ENCODE measurements at places on chromosomes 3 and 15. TPM values are rescaled to one million over a fixed set of nuclear protein-coding genes. Genes with fewer than 3 reads are reported as not detected.
A peak's percentile ranks its signal among the peaks of the same experiment; 100 is the strongest.

DNA sequence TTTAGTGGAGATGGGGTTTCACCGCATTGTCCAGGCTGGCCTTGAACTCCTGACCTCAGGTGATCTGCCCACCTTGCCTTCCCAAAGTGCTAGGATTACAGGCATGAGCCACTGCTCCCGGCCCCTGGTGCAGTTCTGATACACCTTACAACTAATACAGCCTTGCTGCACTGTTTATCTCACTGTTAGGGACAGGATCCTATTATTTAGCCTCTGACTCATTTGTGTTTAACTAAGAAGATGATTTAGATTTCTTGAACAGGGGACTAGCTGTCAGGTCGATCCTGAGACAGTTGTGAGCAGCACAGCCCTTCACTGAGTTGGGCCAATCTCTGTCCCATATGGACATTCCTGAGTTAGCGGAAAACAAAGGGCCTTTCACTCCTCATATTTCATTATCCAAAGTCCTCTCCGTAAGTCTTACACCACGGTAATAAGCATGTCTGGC lies 19.2 kb downstream of the GYG1 start:
- peaks cover 12% of the 10 kb centered on the region for H3K36me3 ChIP-seq
- no peaks in the 10 kb centered on the region for H3K27me3 ChIP-seq
- no peak overlapping the region for H3K4me3 ChIP-seq
- H3K4me1 ChIP-seq, result no peaks in the 10 kb centered on the region
- H3K27ac ChIP-seq, result no peak overlapping the region

DNA sequence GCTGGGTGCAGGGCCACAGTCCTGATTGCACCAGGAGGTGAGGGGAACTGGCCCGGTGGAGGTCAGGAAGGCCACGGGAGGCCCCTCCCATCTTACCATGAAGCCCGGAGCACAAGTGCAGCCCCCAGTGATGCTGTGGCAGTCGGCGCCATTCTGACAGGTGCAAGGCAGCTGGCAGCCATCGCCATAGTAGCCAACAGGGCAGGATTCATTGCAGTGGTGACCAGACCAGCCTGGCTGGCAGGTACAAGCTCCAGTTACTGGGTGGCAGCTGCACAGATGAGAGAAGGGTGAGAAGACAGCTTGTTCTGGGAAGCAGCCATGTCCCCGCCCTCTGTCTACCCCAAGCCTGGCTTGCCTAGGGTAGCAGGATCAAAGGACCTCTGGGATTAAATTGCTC lies 88.2 kb downstream of the RAB11A start:
- no peak for DNase-seq
- H3K27ac ChIP-seq, result no peak overlapping the region
- no peaks in the 10 kb centered on the region for H3K27me3 ChIP-seq

DNA sequence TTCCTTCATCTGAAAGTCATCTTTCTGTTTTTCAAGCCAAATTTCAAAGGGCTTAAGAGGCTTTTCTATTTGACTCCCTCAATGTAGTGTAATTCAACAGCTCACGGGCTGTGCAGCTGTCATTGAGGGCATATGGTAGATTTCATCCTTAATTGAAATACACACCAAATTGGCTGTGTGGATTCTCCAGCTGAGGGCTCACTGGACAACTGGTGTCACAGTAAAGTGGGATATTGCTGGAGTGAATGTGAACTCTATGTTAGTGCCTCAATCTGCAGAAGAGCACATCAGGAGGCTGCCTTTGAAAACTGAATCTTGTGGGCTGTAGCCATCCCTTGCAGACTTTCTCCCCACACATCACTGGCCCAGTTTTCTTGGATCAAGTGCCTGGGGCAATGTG lies 120.1 kb downstream of the GALK2 start:
- H3K4me1 ChIP-seq, result no peaks in the 10 kb centered on the region
- DNase-seq, result no peak
- H3K27ac ChIP-seq, result no peak overlapping the region
- no peaks in the 10 kb centered on the region for H3K36me3 ChIP-seq

DNA sequence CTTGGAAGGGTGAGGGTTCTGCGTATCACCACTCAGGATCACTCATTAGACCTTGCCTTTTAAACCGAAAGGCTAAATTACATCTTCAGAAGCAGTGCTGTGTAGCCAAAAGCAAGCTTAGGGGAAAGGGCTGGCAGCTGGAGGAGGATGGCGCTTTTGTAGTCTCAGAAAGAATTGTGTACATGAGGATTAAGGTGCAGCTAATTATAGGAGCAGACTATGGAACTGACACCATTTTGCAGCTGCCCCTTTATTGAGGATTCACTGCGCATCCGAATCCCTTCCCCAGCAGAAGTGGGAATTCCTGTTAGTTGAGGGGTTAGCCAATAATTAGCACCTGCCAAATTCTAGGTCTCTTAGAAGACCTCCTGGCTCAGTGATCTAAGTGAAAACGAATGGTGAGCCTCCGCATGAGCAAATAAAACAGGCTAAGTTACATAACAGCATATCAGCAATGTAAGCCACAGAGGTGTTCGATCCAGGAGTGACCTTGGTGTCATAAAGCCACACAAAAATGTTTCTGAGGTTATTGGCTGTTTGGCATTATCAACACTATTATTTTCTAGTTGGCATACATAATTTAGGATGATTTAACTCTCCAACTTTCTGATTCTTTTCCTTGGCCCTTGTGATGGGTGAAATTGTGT lies 42.6 kb upstream of the SEMA6D start:
- no peak overlapping the region for H3K4me3 ChIP-seq
- no peaks in the 10 kb centered on the region for H3K27me3 ChIP-seq
- H3K27ac ChIP-seq, result no peak overlapping the region
- H3K4me1 ChIP-seq, result no peaks in the 10 kb centered on the region

The FOXL2NB gene
- total RNA-seq, result 11.4 TPM

- no peaks in the 10 kb centered on the region for H3K4me1 ChIP-seq
- no peak overlapping the region for H3K27ac ChIP-seq
- H3K27me3 ChIP-seq, result no peaks in the 10 kb centered on the region
- DNase-seq, result no peak
- no peaks in the 10 kb centered on the region for H3K36me3 ChIP-seq
- no peak overlapping the region for H3K4me3 ChIP-seq
Measured at GRCh38 chr3:101279765-101280385, 40.5 kb downstream of the IMPG2 start.

DNA sequence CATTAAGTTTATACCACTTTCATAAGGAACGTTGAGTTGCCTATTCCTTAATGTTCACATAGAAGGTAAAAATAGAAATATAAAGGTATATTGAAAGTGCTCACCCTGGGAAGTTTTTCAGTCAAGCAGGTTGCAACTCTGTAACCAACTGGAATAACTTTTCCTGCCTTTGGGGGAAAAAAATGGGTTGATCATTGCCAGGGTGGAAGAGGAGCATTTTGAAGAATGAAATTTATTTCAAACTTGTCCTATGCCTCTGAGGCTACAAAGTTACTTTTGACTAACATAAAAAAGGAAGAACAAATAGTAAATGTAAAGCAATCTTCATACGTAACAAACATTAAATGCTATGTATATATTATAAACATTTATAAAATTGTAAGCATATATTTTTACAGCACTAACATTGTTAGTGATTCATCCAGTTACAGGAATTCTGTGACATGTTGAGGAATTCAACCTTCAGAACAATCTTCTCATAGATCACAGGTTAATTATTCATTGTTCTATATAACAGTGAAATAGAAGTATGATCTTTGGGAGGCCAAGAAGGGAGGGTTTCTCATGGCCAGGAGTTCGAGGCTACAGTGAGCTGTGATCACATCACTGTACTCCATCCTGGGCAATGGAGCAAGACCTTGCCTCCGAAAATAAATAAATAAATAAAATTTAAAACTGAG lies 13.5 kb downstream of the EFHB start:
- H3K27ac ChIP-seq, result no peak overlapping the region
- H3K4me3 ChIP-seq, result no peak overlapping the region
- H3K36me3 ChIP-seq, result no peaks in the 10 kb centered on the region
- no peaks in the 10 kb centered on the region for H3K4me1 ChIP-seq
- no peak for DNase-seq

DNA sequence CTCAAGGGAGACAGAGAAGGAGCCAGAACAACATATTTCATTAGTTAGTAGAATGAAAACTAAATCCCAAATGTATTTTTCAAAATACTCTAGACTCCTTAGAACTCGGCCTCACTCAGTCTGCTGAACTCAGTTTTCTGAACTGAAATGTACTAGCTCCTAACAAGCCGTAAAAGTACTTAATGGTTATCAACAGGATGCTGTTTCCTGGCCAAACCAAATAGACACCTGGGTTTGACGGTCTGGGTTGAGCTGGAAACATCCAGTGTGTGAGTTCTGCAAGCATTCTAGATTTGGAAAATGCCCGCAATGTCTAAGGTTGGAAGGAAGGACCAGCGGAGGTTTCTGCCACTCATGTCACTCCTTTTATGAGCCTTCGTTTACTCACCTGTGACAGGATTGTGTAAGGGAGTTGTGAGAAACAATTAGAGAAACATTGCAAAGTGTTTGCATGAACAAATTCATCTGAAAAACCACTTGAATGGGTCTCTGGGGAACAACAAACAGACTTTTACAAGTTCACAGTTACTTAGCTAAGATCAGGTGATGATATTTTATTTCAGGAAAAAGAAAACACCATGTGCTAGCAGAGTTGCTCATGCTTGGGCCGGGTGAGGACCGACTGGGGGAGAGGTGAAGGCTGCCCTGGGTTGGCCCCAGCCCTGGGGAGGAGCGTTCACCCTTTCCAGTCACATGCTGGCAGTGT lies 151.0 kb downstream of the ALDH1A2 start:
- DNase-seq, result no peak
- H3K36me3 ChIP-seq, result no peaks in the 10 kb centered on the region
- no peaks in the 10 kb centered on the region for H3K27me3 ChIP-seq
- H3K4me1 ChIP-seq, result no peaks in the 10 kb centered on the region

- no peaks in the 10 kb centered on the region for H3K36me3 ChIP-seq
- no peak overlapping the region for H3K27ac ChIP-seq
- no peak overlapping the region for H3K4me3 ChIP-seq
- no peaks in the 10 kb centered on the region for H3K27me3 ChIP-seq
- H3K4me1 ChIP-seq, result no peaks in the 10 kb centered on the region
Measured at GRCh38 chr3:139634111-139634635, 43.6 kb downstream of the NMNAT3 start.

DNA sequence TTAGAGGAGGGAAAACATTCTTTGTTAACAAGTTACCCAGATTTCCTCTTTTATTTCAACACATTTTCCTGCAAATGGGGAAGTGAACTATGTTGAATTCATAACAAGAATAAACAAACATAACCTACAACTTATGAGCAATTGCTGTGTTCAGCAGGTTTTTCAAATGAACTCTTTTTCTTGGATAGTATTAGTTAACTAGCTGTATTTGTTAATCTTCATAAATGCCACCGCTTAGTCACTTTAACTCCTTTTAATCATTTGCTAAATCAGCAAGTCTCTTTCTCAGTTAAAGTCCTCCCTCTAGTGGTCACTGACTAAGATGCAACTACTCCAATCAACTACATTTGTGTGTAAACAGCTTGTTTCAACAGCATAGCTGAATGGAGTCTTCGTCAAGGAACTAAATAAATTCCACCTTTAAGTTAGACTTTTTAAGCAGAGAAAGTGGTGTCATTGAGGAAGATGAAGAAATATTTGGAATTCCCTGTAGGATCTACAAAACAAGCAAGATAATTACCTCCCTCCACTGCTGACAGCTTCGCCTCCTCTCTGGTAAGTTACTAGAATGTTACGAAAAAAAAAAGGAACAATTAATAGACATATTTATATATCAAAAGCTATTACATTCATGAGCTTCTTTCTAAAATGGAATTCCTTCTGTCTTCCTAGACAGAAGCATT lies 1122.0 kb downstream of the ROBO1 start:
- H3K27me3 ChIP-seq, result no peaks in the 10 kb centered on the region
- H3K27ac ChIP-seq, result no peak overlapping the region
- H3K4me3 ChIP-seq, result no peak overlapping the region
- no peaks in the 10 kb centered on the region for H3K4me1 ChIP-seq
- peak; percentile 45 for DNase-seq
